ENCODE measurements at places on chromosomes 3 and 15. TPM values are rescaled to one million over a fixed set of nuclear protein-coding genes. Genes with fewer than 3 reads are reported as not detected.

The EPHB1 gene
- total RNA-seq = 24.2 TPM

The GCNT3 gene
- 1.8 TPM for total RNA-seq

The PLCB2 gene
- 10.6 TPM for total RNA-seq

The GPR62 gene
- 0.46 TPM for total RNA-seq

The ACKR4 gene
- not detected for total RNA-seq

The DNAH12 gene
- 3.5 TPM for total RNA-seq

The GOLGA8H gene
- 2.1 TPM for total RNA-seq

The SLC7A14 gene
- 32.1 TPM for total RNA-seq

The STRIT1 gene
- 2.1 TPM for total RNA-seq

Measured in diencephalon (tissue), 1 donor.